ENCODE measurements at places on chromosomes 1 and 21. TPM values are rescaled to one million over a fixed set of nuclear protein-coding genes. Genes with fewer than 3 reads are reported as not detected.

The NBPF4 gene
- polyA plus RNA-seq = 10.5 TPM

The KRTAP20-4 gene
- not detected for polyA plus RNA-seq

DNA sequence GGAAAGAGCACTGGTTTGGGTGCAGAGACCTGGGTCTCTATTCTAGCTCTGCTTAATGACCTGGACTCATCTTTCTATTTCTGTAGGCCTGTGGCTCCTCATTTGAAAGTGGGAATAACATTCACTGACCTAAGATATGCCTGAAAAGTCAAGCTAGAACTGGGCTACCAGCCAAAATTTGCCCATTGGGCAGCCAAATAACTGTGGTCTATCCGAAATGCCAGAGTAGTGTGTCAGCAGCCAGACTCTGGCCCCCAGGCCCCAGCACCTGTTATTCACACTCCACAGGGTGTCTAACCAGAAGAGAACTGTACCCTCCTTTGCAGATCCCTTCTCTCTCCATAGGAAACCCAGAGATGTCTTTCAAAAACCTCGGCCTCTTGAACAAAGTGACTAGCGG, 12.6 kb downstream of the DAB1 start:
- DNase-seq = no peak
- H3K36me3 ChIP-seq = no peaks in the 10 kb centered on the region
- no peak overlapping the region for H3K4me3 ChIP-seq
- no peak overlapping the region for H3K27ac ChIP-seq
- H3K27me3 ChIP-seq = no peaks in the 10 kb centered on the region

- H3K4me1 ChIP-seq = no peaks in the 10 kb centered on the region
- H3K4me3 ChIP-seq = no peak overlapping the region
- H3K36me3 ChIP-seq = no peaks in the 10 kb centered on the region
- no peak overlapping the region for H3K27ac ChIP-seq
- no peaks in the 10 kb centered on the region for H3K27me3 ChIP-seq
- no peak for DNase-seq
Observed at GRCh38 chr1:5274527-5274926, 620.1 kb downstream of the AJAP1 start.

GRCh38 chr1:210310562-210311153, 18.0 kb upstream of the HHAT start:
- H3K36me3 ChIP-seq = no peaks in the 10 kb centered on the region
- H3K27ac ChIP-seq = no peak overlapping the region
- no peak for DNase-seq
- peaks cover 8% of the 10 kb centered on the region for H3K4me1 ChIP-seq
- H3K27me3 ChIP-seq = no peaks in the 10 kb centered on the region

DNA sequence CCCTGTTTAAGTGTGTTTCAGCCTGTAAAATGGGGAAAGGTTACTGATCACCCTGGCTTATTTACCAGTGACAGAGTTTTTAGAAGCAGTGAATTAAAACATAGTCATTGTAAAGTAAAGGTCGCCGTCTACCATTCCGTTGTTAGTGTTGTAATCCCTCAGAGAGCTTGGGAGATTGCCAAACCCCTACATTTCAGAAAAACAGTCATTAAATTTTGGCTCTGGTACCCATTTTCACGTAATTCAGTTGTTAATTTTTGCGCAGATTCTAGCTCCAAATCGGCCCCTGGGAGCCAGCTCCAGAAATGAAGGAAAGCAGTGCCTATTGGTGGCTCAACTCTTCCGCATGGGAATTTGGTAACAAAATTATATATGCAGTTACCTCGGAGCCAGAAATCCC, 127.7 kb upstream of the AJAP1 start:
- no peak for DNase-seq
- no peaks in the 10 kb centered on the region for H3K36me3 ChIP-seq
- H3K4me1 ChIP-seq = no peaks in the 10 kb centered on the region
- no peak overlapping the region for H3K27ac ChIP-seq

GRCh38 chr1:185431612-185432011, 114.6 kb upstream of the IVNS1ABP start:
- H3K4me3 ChIP-seq = no peak overlapping the region
- no peaks in the 10 kb centered on the region for H3K27me3 ChIP-seq
- H3K27ac ChIP-seq = no peak overlapping the region
- DNase-seq = no peak
- H3K4me1 ChIP-seq = no peaks in the 10 kb centered on the region
- H3K36me3 ChIP-seq = no peaks in the 10 kb centered on the region

The OR2L3 gene
- polyA plus RNA-seq = not detected

The CFHR3 gene
- polyA plus RNA-seq = not detected

DNA sequence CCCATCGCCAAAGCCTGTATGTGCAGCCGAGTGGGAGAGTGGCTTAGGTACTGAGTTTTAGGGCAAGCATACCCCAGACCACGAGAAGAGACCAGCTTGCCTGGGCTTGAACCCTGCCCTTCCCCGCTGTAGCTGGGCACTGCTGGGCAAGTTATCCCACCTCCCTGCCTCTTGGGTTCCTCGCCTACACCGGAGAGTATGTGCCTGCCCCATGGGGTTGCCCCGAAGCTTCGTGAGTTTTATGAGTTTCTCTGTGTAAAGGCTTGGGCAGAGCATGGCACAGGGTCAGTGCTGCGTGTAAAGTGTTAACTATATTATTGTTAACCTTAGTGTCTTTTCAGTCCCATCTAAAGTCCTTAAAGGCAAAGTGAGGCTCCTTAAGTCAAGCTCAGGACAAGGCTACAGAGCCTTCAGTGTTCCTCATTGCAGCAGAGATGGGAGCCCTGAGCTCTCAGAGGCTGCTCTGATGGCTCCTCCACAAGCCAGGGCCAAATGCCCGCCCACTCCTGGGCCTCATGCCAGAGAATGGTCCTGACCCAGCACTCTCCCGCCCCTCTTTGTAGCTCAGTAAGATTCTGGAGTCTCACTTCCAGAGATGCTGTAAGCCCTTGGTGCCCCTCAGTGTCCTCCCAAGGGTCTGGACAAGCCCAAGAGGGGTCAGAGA, 37.0 kb upstream of the KCNA10 start:
- H3K27me3 ChIP-seq = no peaks in the 10 kb centered on the region
- no peaks in the 10 kb centered on the region for H3K36me3 ChIP-seq
- peak; percentile 86 for DNase-seq
- H3K4me1 ChIP-seq = peaks cover 15% of the 10 kb centered on the region
- H3K4me3 ChIP-seq = peak overlapping the region; percentile 38

GRCh38 chr1:8161546-8162105, 135.5 kb upstream of the ERRFI1 start:
- no peaks in the 10 kb centered on the region for H3K4me1 ChIP-seq
- no peak overlapping the region for H3K4me3 ChIP-seq
- no peaks in the 10 kb centered on the region for H3K27me3 ChIP-seq
- no peak for DNase-seq

DNA sequence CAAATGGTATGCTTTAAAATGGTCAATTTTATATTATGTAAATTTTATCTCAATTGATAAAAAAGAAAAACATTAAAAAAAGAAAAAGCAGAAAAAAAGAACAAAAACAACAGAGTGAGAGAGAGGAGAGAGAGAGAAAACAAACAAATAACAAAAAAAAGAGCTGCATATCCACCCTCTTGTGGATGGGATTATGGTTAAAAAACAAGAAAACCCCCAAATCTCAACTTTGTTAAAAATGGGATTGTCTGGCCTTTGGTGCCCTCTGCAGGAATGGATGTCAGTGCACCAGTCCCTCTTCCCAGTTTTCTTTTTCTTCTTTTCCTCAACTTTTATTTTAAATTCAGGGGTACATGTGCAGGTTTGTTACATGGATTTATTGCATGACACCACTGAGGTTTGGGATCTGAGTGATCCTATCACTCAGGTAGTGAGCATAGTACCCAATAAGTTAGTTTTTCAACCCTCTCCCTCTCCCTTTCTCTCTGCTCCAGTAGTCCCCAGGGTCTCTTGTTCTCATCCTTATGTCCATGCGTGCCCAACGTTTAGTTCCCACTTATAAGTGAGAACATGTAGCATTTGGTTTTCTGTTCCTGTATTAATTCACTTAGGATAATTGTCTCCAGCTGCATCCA, 28.1 kb downstream of the RNF187 start:
- DNase-seq = peak; percentile 38
- H3K27ac ChIP-seq = no peak overlapping the region
- no peaks in the 10 kb centered on the region for H3K4me1 ChIP-seq

DNA sequence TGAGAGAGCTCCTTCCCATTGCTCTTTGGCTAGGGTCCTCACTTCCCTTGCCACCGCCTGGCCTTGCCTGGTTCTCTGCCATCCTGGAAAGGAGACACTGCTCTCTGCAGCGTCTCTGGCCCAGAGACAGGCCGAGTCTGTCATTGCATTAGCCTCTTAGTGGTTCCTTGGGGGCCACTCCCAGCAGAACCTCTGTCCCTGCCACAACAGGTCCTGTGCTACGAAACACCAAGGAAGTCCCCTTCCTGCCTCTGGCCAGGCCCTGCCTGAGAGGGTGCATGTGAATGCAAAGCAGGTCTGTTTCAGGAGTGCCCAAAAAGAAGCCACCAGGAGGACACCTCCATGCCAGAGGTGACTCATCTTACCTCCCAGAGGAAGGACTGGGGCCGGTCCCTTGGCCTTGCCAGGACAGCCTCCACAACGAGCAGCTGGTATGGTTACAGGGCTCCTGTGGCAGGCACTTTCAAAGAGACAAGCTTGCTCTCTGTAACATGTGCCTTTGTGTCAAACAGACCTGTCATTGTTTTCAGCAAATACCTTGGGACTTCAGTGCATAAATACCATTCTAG, 59.6 kb downstream of the VPS26C start:
- H3K27me3 ChIP-seq = no peaks in the 10 kb centered on the region
- H3K27ac ChIP-seq = no peak overlapping the region
- DNase-seq = no peak
- no peak overlapping the region for H3K4me3 ChIP-seq
- H3K4me1 ChIP-seq = peaks cover 6% of the 10 kb centered on the region
- no peaks in the 10 kb centered on the region for H3K36me3 ChIP-seq

- H3K36me3 ChIP-seq = no peaks in the 10 kb centered on the region
- no peak for DNase-seq
- peak overlapping the region; percentile 35 for H3K4me3 ChIP-seq
- no peaks in the 10 kb centered on the region for H3K27me3 ChIP-seq
Observed at GRCh38 chr1:43067977-43068751, 103.9 kb downstream of the EBNA1BP2 start.

DNA sequence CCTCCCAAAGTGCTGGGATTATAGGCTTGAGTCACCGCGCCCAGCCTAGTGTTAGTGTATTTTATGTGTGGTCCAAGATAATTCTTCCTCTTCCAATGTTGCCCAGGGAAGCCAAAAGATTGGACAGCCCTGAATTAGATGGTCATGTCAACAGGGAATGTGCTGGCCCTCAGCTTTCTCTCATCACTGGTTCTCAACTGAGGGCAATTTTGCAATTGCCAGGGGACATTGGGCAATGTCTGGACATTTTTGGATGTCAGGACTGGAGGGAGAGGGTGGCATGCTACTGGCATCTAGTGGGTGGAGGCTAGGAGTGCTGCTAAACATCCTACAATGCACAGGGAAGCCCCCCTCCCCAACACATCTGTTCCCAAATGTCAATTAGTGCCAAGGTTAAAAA, 95.0 kb downstream of the LAMC2 start:
- H3K27ac ChIP-seq = no peak overlapping the region
- DNase-seq = no peak
- H3K36me3 ChIP-seq = no peaks in the 10 kb centered on the region
- no peak overlapping the region for H3K4me3 ChIP-seq

GRCh38 chr1:224149709-224150108, 33.3 kb upstream of the DEGS1 start:
- H3K4me3 ChIP-seq = no peak overlapping the region
- no peak overlapping the region for H3K27ac ChIP-seq
- DNase-seq = no peak

DNA sequence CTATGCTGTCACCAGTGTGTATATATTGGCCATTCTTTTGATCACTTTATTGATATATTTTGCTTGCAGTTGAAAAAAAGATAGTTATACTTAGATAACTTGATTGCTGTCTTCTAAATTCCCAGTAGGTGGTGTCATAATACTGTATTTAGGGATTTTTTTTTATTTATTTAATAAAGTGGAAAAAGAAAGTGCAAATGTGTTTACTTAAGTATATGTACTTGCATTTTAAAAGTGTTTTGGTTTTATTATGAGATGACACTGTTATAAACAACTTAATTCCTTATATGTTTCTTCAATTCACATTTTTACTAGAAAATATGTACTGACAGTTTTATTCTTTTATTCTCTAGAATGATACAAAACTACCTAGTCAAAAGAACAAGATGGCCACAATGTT, 164.8 kb downstream of the USP25 start:
- H3K27ac ChIP-seq = no peak overlapping the region
- no peaks in the 10 kb centered on the region for H3K4me1 ChIP-seq
- no peaks in the 10 kb centered on the region for H3K27me3 ChIP-seq
- no peak overlapping the region for H3K4me3 ChIP-seq
- no peaks in the 10 kb centered on the region for H3K36me3 ChIP-seq
- no peak for DNase-seq

The OR2T11 gene
- not detected for polyA plus RNA-seq

The KCNN3 gene
- 0.78 TPM for polyA plus RNA-seq

The ANKRD65 gene
- polyA plus RNA-seq = 10.0 TPM

GRCh38 chr1:220891224-220892085, 12.2 kb downstream of the HLX start:
- no peaks in the 10 kb centered on the region for H3K27me3 ChIP-seq
- DNase-seq = no peak
- H3K27ac ChIP-seq = no peak overlapping the region
- H3K36me3 ChIP-seq = no peaks in the 10 kb centered on the region
- no peak overlapping the region for H3K4me3 ChIP-seq

DNA sequence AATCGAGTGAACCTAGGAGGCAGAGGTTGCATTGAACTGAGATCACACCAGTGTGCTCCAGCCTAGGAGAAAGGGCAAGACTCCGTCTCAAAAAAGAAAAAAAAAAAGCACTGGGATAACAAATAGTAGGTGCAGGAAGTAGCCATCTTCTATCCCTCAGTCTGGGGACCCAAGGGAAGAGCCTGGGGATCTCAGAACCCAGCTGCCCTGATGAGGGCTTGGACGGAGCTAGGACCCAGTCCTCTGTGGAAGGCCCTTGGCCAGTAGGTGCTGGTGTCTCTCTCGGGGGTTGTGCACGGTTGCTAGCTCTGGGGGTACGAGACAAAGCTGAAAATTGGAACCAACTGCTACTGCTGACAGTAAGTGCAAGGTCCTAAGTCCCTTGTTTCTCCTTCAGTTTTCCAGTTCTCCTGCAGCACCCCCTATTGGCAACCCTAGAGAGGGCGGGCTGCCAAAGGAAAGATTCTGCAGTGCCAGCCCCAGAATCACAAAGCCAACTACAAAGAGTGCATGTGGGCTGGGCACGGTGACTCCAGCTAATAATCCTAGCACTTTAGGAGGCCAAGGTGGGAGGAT, 57.6 kb upstream of the KIF1B start:
- no peaks in the 10 kb centered on the region for H3K27me3 ChIP-seq
- no peak overlapping the region for H3K4me3 ChIP-seq
- no peaks in the 10 kb centered on the region for H3K4me1 ChIP-seq

The LMOD1 gene
- polyA plus RNA-seq = 39.4 TPM

The TTC39A gene
- polyA plus RNA-seq = 120 TPM

- no peaks in the 10 kb centered on the region for H3K36me3 ChIP-seq
- H3K4me1 ChIP-seq = no peaks in the 10 kb centered on the region
- no peak for DNase-seq
- no peaks in the 10 kb centered on the region for H3K27me3 ChIP-seq
- H3K4me3 ChIP-seq = no peak overlapping the region
Observed at GRCh38 chr1:14763977-14764376, 165.5 kb downstream of the KAZN start.

The S100A12 gene
- polyA plus RNA-seq = not detected

- H3K4me1 ChIP-seq = no peaks in the 10 kb centered on the region
- no peak overlapping the region for H3K27ac ChIP-seq
- H3K27me3 ChIP-seq = no peaks in the 10 kb centered on the region
- DNase-seq = no peak
- H3K36me3 ChIP-seq = no peaks in the 10 kb centered on the region
- H3K4me3 ChIP-seq = no peak overlapping the region
Observed at GRCh38 chr1:193326296-193326695, 139.9 kb upstream of the B3GALT2 start.

The OR2T27 gene
- polyA plus RNA-seq = not detected

Data from testis (tissue), 5 donors.